ENCODE measurements at places on chromosomes 2 and 18. TPM values are rescaled to one million over a fixed set of nuclear protein-coding genes. Genes with fewer than 3 reads are reported as not detected.

Gene TACR1
- total RNA-seq: not detected

Gene CTIF
- total RNA-seq: 24.1 TPM

Gene BOLL
- total RNA-seq: not detected

Gene TNFRSF11A
- total RNA-seq: 1.5 TPM

Gene ABCG5
- total RNA-seq: 0.24 TPM

Gene ABI2
- 32.4 TPM for total RNA-seq

Gene TANC1
- 21.6 TPM for total RNA-seq

Gene C1D
- 26.1 TPM for total RNA-seq

Gene CCDC102B
- total RNA-seq: 10.6 TPM

Gene RGPD8
- total RNA-seq: 18.9 TPM

Gene SLC5A7
- total RNA-seq: not detected

Gene NPAS2
- total RNA-seq: 24.1 TPM

Gene GCKR
- 0.33 TPM for total RNA-seq

Gene LBX2
- total RNA-seq: 1.9 TPM

Gene TRIM43B
- not detected for total RNA-seq

DNA sequence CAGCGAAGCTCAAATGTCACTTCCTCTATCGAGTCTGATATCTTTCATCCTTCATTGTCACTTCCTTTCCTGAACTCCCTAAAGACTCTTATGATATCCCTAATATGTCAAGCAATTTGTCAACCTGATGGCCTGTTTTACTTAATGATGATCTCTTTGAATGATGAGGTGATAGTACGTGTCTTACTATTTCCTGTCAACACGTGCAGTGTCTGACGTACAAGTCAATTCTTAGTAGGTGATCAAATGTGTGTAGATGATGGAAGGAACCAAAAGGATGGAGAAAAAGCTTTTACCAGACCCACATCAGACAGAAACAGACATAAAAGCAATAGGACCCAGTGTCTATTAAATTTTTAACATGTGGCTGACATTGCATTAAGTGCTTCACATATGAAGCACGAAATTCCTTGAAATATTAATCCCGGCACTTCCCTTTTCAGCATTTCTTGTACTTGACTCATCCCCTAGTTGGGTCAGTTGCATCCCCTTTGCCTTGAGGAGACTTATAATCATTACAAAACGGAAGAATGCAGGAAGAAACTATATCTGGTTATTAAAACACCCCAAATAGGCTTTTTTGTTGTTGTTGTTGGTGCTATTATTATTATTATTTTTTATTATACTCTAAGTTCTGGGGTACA, 108.6 kb upstream of the NYAP2 start:
- H3K36me3 ChIP-seq: no peaks in the 10 kb centered on the region
- H3K4me1 ChIP-seq: no peaks in the 10 kb centered on the region
- no peak overlapping the region for H3K4me3 ChIP-seq
- no peak for DNase-seq

DNA sequence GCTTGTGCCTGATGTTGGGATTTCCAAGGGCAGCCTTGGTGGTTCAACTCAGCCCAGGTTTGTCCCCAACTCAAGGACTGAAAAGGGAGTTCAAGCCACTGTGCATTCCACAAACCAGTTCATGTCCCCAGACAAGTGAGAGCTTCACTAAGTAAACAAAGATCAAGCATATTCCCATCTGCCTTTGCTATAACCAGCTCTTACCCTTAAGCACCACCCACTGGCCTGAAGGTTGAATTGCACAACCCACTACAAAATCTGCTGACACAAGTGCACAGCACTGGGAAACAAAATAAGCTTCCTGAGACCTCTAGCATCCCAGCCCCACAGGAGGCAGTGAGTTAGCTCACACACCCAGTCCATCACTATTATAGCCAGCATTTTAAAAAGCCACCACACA, 516.7 kb downstream of the NR4A2 start:
- no peak overlapping the region for H3K27ac ChIP-seq
- H3K36me3 ChIP-seq: no peaks in the 10 kb centered on the region
- no peak for DNase-seq
- no peak overlapping the region for H3K4me3 ChIP-seq
- H3K4me1 ChIP-seq: no peaks in the 10 kb centered on the region
- H3K27me3 ChIP-seq: no peaks in the 10 kb centered on the region

- no peaks in the 10 kb centered on the region for H3K36me3 ChIP-seq
- H3K27me3 ChIP-seq: no peaks in the 10 kb centered on the region
- no peaks in the 10 kb centered on the region for H3K4me1 ChIP-seq
- H3K27ac ChIP-seq: no peak overlapping the region
- no peak overlapping the region for H3K4me3 ChIP-seq
These were observed 106.1 kb downstream of the MYO1B start for GRCh38 chr2:191351298-191351697.

GRCh38 chr18:53943326-53943860, 281.1 kb downstream of the MBD2 start:
- no peak overlapping the region for H3K4me3 ChIP-seq
- H3K27ac ChIP-seq: no peak overlapping the region
- no peak for DNase-seq
- no peaks in the 10 kb centered on the region for H3K4me1 ChIP-seq
- no peaks in the 10 kb centered on the region for H3K36me3 ChIP-seq

DNA sequence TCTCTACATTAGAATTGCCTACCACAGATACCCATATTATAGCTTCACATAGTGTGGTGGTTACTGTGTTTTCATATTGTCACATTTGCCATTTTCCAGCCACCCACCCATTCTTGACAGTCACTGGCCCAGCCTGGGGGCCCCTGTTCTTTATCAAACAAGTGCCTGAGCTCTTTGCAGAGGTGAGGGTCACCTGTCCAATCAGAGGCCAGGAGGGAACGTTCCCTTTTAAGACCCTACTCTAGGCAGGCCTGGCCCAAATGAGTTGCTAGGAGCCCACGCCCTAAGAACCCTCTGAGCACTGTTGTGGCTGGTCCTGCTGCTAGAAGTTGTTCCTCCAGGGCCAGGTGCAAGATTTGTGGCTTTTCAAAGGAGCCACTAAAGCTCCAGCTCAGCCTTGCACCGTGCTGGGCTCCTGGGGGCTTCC, 5.2 kb downstream of the IL37 start:
- H3K27me3 ChIP-seq: no peaks in the 10 kb centered on the region
- H3K36me3 ChIP-seq: no peaks in the 10 kb centered on the region
- H3K27ac ChIP-seq: no peak overlapping the region

DNA sequence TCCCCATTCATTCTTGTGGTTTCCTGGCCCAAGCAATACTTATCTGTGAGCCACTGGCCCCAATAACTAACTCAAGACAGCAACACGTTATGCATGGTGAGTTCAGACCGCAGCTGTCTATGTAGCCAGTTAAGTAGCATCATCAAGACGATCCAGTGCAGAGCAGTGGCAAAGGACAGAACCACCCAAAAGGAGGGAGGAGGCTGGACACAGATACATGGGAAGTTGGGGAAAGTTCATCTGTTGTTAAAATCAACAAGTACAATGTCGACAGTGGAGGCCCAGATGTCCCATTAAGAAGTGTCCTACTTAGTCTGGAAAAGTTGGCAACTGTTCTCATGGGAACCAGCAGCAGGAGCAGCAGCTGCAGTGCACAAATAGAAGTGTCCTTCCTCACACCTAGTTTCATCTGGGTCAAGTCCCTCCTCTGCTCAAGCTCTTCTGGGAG, 106.9 kb upstream of the THOC1 start:
- DNase-seq: no peak
- H3K4me3 ChIP-seq: no peak overlapping the region
- no peaks in the 10 kb centered on the region for H3K36me3 ChIP-seq

GRCh38 chr2:64143169-64144056, 807 bp downstream of the PELI1 start:
- peaks cover 30% of the 10 kb centered on the region for H3K4me1 ChIP-seq
- H3K27ac ChIP-seq: peak overlapping the region; percentile 98
- H3K27me3 ChIP-seq: no peaks in the 10 kb centered on the region
- H3K4me3 ChIP-seq: peak overlapping the region; percentile 88
- H3K36me3 ChIP-seq: no peaks in the 10 kb centered on the region
- DNase-seq: no peak

DNA sequence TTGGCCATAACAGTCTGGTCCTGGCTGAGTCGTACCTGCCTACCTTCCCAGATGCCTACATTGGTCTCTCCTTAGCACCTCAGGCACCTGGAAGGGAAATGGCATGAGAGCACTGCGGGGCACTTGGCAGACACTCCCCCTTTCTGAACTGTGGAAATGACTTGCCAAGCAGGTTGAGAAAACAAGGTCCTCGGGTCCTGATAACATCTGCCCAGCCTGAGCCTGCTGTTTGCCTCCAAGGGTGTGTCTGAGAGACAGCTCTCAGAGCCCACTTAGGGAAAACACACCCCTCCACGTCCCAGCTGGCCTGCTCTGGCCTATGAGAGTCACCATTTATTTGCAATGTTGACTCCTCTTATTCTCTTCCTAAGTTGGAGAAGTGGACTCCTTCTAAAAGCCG, 10.5 kb downstream of the FAM110C start:
- H3K4me1 ChIP-seq: no peaks in the 10 kb centered on the region
- DNase-seq: no peak
- H3K36me3 ChIP-seq: no peaks in the 10 kb centered on the region
- H3K27ac ChIP-seq: no peak overlapping the region
- H3K27me3 ChIP-seq: no peaks in the 10 kb centered on the region
- H3K4me3 ChIP-seq: no peak overlapping the region

- no peaks in the 10 kb centered on the region for H3K27me3 ChIP-seq
- H3K4me1 ChIP-seq: no peaks in the 10 kb centered on the region
- no peak overlapping the region for H3K27ac ChIP-seq
- DNase-seq: no peak
These were observed 358.6 kb upstream of the DLGAP1 start for GRCh38 chr18:4813708-4814107.

GRCh38 chr2:218028189-218028495, 25.3 kb upstream of the TNS1 start:
- H3K4me3 ChIP-seq: no peak overlapping the region
- H3K4me1 ChIP-seq: no peaks in the 10 kb centered on the region
- H3K27ac ChIP-seq: no peak overlapping the region
- no peaks in the 10 kb centered on the region for H3K36me3 ChIP-seq
- no peaks in the 10 kb centered on the region for H3K27me3 ChIP-seq
- no peak for DNase-seq

DNA sequence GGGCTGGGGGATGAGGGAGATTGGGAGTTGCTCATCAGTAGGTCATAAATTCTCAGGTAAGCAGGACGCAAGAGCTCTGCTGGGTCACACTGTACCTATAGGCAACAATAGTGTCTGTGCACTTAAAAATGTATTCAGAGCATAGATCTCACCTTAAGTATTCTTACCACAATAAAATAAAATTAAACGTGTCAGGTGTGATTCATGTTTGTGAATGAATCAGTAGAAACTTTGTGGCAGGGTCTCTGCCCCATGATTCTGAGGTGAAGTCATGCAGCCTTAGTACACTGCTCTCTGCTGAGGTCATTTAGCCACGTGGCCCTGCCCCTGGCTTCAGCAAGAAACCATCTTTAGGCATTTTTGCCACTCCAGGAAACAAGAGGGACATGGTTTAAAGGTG, 253.8 kb downstream of the FBXO15 start:
- no peak overlapping the region for H3K4me3 ChIP-seq
- H3K36me3 ChIP-seq: no peaks in the 10 kb centered on the region
- H3K27me3 ChIP-seq: peaks cover 6% of the 10 kb centered on the region
- no peaks in the 10 kb centered on the region for H3K4me1 ChIP-seq
- no peak for DNase-seq

DNA sequence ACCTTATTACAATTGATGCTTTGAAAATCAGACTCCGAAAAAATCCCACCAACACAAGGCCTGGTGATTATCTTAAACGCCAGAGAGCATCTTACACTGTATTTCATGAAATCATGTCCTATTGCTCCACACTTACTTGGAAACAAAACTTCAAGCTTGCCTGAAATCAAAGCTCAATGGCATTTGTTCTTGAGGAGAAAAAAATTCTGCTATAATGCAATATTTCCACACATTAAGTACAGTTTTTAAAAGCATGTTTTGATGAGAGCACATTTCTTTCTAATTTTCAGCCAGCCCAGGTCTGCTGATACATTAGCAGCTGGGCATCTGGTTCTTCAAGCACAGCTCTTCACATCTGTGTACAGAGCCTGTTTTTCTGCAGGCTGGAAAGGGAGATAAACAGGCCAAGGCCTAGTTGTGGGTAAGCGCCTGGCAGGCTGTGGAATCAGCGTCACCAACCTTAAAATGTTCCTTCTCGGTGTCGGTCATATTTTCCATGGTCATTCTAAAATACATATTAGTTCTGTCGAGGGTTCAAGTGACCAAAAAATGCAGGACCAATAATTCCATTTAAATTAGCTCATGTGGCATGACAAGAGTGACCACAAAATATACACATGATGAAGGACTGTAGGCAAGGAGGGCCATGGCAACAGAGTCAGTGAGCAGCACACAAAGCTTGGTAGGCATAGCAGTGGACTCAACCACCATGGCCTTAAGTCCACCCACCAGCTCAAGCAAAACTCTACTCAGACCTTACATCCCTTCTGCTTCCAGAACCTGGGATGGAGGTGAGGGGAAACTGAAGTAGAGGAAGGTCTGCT, 20.9 kb downstream of the SLC8A1 start:
- H3K4me3 ChIP-seq: no peak overlapping the region
- H3K27me3 ChIP-seq: no peaks in the 10 kb centered on the region
- H3K4me1 ChIP-seq: peaks cover 13% of the 10 kb centered on the region
- peak overlapping the region; percentile 55 for H3K27ac ChIP-seq
- no peaks in the 10 kb centered on the region for H3K36me3 ChIP-seq

- no peak overlapping the region for H3K4me3 ChIP-seq
- H3K4me1 ChIP-seq: peaks cover 21% of the 10 kb centered on the region
- H3K36me3 ChIP-seq: no peaks in the 10 kb centered on the region
- DNase-seq: no peak
These were observed 58.8 kb downstream of the RPL37A start for GRCh38 chr2:216557413-216557812.

DNA sequence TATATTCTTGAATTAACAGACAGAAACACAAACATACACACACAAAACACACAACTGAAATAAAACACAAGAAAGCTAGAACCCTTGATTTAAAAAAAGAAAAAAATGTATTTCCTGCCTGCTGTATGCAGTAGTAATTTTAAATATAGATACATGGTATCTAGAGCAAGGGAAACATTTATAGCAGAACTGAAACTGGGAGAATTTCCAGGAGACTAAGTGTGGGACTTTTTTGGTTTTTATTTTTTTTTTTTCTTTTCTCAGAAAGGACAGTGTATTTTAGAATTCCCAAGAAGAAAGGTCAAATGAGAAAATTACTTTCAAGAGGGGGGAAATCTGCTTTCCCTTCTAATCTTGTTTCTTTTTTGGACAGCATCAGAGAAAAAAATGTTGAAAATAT, 558.9 kb upstream of the PKDCC start:
- H3K36me3 ChIP-seq: no peaks in the 10 kb centered on the region
- DNase-seq: no peak
- H3K4me1 ChIP-seq: peaks cover 5% of the 10 kb centered on the region
- no peaks in the 10 kb centered on the region for H3K27me3 ChIP-seq

DNA sequence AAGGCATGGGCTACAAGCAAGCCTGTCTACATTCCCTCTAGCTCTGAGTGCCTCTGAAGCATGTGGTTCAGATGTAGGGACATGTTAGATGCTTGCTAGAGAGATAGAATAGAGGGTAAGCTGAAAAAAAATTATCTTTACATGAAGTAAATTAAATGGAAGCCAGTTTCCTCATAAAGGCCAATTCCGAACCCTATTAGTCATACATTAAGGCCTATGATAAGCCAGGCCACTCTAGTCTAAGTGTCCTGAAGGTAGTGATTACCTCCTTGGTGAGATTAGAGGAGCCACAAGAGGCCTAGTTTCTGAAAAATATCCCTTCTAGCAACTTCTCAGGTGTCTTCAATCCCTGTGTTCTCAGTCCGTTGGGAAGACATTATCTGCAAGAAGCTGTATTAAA, 72.4 kb upstream of the NPAS2 start:
- no peak for DNase-seq
- no peak overlapping the region for H3K4me3 ChIP-seq
- no peaks in the 10 kb centered on the region for H3K4me1 ChIP-seq

All from spleen (tissue), 13 donors.